ENCODE measurements at places on chromosomes 1 and 21.

DNA sequence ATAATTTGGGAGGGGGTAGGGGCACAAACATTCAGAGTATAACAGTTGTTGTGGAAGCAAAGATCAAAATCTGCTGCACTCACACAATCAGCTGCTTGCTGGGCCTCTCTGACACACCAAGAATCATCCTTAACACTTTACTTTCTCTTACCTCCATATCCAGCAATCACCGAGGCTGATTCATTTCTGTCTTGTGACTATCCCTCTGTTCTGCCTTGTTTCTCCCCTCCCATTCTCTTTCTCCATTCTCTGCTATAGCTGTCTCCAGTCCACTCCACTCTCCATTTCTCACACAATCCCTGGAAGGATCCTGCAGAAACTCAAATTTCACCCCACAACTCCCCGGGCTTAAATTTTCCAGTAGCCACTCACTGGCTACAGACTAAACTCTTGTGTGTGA lies 91.8 kb upstream of the NGF start:
- DNase-seq = peak; percentile 12

GRCh38 chr1:66733348-66734017 lies 18.8 kb upstream of the DYNLT5 start:
- no peak for DNase-seq

- DNase-seq = no peak
These were observed 8.0 kb downstream of the C1orf35 start for GRCh38 chr1:228095161-228095560.

DNA sequence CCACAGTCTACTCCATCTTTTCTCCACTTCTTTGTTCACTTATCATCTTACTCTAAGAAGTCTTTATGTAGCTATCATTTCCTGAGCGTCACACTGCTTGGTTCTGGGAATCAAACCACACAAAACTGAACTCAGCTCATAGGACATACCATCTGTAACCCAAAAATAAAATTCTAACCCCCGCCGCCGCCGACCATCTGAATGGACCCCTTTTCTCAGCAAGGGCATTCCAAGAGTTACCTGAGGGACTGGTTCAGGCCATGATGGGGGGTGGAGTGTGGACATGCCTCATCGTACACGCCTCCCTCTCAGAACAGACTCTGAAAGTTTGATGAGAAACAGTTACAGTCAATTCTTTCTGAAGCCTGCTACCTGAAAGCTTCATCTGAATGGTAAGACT lies 12.6 kb upstream of the CHI3L2 start:
- DNase-seq = no peak

- no peak for DNase-seq
These were observed 1.5 kb downstream of the S100PBP start for GRCh38 chr1:32818804-32819541.

- no peak for DNase-seq
These were observed 58.5 kb downstream of the WDR4 start for GRCh38 chr21:42820616-42821465.

DNA sequence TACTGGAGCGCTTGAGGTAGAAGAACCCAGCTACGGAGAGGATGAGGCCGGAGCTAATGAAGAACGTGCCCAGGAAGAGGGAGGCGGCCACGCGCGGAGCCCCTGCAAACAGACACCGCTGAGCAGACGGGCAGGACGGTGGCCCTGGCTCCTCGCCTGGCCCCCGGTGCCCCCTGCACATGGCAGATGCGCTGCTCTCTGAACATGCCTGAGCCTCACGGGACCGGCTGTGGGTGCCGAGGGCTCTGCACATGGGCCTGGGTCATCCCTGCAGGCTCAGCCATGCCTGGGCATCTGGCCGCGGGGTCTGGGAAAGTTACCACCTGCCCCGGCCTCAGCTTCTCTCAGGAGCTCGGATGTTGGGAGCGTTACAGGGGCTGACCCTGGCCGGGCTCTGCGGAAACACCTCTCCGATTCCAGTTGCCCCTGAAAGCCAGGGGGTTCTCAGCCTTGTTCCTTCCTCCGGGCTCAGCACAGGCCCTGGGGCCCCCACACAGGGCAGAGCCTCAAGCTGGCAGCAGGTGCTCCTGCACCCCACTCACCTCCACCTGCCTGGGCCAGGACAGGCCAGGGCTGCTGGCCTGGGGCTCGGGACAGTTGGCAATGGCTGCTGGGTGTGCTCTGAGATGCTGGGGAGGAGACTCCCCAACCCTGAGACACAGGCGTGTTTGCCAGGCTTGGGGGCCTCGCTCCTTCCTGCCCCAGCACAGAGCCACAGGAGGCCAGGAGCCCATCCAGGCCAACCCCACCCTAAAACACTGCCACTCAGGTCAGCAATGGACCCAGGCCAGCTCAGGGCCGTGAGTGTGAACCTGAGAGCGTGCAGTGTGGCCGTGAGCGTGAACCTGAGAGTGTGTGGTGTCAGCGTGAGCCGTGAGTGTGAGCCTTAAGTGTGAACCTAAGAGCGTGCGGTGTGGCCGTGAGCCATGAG lies 12.1 kb upstream of the RNF223 start:
- no peak for DNase-seq

DNA sequence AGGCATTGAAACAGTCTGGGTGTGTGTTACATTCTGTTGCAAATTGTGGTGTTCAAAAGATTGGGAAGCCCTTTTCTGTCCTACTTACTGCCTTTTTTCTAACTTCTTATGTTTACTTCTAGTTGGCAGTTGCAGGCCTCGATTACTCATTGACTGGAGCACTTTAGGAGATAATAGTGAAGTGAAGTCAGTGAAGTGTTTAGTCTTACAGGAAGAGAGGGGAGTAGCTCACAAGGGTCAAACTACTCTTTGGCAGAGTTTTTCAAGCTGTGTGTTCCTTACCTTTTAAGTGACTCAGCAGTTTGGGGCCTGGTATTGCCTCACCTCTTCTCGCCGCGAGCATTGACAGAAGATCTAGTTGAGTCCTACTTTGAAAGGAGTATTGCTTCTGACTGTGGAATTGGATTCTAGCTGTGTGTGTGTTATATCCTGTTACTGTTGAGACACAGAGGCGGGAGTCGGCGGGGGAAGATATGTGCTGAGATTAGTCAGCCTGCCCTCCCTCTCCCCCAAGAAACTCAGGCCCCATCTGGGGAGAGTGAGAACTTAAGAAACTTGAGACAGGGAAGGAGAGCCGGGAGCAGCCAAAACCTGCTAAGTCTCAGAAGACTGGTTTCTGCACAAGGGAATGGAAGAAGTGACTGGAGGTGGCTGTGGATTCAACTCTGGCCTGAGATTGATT lies 19.3 kb downstream of the AHCYL1 start:
- peak; percentile 99 for DNase-seq

- no peak for DNase-seq
These were observed 493.0 kb upstream of the ADGRL4 start for GRCh38 chr1:79499541-79499940.

DNA sequence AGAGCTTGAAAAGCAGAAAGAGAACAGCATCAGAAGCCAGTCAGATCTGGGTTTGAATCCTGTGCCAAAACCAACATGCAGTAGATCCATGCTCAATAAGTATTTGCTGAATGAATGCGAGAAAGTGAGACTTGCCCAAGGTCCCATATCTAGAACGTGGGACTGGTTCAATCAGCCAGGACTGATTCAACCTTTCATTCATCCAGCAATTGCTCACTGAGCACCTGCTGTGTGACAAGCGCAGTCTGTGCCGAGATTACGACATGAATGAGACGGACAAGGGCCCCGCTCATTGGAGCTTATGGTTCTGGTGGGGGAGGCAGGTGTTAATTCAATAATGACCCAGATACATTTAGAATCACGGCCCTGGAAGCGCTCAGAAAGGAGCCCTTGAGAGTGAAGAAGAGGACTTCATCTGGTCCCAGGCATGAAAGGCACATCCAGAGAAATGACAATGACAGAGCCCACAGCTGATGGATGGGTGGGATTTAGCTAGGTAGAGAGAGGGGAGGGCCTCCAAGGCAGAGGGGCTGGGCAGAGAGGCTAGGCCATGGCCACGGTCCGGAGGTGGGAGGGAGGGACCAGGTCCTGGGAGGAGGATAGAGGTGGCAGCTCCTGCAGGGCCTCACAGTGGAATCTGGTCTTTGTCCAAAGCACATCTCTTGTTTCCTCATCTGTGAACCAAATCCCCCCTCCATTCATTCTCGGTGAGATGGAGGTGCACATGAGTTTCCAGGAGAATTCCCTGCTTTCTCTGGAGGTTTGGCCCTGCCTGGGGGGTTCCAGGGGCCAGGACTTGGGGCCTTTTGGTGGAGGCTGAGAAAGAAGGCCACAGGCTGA lies 4.2 kb upstream of the FAM131C start:
- no peak for DNase-seq

DNA sequence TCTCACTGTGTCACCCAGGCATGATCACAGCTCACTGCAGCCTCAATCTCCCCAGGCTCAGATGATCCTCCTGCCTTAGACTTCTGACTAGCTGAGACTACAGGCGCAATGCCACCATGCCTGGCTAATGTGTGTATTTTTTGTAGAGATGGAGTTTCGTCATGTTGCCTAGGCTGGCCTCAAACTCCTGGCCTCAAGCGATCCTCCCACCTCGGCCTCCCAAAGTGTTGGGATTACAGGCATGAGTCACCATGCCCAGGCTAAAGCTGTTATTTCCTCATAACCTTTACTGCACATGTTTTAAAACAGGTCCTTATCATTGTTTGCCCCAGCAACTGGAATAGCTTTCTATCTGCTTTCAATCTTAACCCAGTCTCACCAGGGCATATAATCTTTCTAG lies 2.9 kb downstream of the SARS1 start:
- peak; percentile 31 for DNase-seq

- peak; percentile 54 for DNase-seq
These were observed 50.2 kb upstream of the TSHB start for GRCh38 chr1:114979278-114979891.

- no peak for DNase-seq
These were observed 568.9 kb upstream of the ADGRL4 start for GRCh38 chr1:79575424-79575823.

DNA sequence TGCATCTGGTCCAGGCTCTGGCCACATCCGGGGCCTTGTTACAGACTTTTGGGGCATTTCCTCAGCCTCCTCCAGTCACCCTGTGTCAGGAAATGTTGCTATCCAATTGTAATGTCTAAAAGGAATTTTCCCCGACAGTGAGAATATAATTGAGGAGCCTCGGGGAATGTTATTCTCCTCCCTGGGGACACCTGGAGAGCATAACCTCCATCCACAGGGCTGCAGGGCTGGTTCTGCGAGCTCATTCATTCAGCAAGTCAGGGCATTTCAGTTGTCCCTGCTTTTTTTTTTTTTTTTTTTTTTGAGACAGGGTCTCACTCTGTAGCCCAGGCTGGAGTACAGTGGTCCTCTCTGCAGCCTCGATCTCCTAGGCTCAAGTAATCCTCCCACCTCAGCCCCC lies 72.6 kb downstream of the MDM4 start:
- no peak for DNase-seq

GRCh38 chr1:10607228-10607627 lies 132.5 kb downstream of the PEX14 start:
- DNase-seq = no peak

DNA sequence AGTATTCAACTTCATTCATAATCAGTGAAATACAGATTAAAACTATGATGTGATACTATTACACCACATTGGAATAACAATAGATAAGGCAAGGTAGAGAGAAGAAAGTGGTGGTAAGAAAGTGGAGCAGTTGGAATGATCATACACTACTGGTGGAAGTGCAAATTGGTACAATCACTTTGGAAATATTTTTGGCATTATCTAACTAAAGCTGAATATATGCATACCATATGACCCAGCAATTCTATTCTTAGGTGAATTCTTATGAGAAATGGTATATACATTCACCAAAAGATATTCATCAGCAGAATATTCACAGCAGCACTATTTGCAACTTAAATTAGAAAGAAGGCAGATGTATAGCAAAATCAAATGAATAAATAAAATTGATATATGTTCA lies 21.4 kb upstream of the PTPRC start:
- no peak for DNase-seq

- no peak for DNase-seq
These were observed 279.0 kb downstream of the PTPRU start for GRCh38 chr1:29515170-29515955.

GRCh38 chr1:234288946-234289345 lies 84.3 kb upstream of the COA6 start:
- DNase-seq = no peak

DNA sequence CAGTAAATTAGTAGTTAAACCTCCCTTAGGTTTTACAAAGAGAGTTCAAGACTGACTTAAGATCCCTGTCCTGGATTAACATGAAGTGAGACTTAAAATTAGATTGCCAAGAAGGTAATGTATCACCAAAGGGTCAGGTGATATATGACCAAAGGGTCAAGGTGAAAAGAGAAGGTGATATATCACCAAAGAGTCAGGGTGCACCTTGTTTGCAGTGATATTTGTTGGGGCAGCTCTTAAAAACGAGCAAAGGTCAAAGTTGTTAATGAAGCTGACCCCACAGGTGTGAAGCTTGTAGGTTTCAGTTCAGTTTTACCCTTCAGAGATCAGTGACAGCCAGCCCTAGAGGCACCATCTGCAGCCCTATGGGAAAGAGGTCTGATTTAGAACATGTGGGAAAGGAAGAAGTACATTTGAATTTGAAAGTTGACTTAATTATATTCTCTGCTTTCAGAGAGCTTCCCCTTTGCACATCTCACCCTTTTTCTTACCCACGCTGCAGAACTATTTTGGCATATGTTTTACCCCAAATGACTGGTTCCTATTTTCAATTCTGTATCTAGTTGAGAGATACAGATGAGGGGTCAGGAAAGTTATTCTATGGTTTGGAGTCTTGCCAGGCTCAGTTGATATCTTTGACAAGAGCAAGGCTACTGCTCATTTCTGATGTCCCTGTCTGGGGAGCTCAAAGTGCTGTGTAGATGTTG lies 170.8 kb downstream of the S1PR1 start:
- no peak for DNase-seq

- DNase-seq = no peak
These were observed 69.9 kb upstream of the SIPA1L2 start for GRCh38 chr1:232699814-232700213.

DNA sequence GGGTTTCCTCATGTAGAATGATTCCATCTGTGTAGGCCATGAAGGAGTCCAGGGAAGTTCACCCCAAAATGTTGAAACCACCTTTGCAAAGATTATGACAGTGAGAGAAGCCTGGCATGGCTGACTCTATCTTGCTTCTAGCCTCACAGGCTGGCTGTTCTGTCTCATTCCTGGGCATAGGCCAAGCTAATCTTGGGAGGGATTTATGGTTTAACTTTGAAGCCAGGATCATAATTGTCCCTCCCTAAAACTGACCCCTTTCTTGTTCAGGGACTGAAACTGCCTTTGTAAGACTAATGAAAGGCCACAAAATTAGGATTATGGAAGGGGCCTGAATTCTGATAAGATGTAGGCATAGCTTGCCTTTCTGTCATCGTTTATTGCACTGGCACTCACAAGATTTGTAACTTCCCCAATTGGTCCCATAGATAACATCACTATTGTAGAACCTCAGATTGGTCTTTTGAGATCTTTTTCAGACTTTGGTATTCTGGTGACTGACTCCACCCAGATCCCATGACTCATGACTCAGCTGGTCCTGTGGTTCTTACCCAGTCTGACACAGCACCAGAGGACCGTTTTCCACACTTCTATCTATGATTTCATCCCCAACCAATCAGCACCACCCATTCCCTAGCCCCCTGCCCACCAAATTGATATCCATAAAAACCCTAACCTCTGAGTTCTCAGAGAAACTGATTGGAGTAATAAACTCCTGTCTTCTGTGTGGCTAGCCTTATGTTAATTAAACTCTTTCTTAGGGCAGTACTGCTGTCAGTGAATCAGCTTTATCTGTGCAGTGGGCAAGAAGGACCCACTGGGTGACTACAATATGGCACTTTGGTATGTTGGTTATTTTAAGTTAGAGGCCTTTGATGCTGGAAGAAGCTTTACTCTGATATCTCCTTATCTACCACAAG lies 13.6 kb upstream of the LAMTOR5 start:
- peak; percentile 70 for DNase-seq

GRCh38 chr1:193256019-193256418 lies 69.6 kb upstream of the B3GALT2 start:
- DNase-seq = no peak

GRCh38 chr1:214215583-214215982 lies 65.4 kb upstream of the SMYD2 start:
- DNase-seq = no peak
